ENCODE measurements at places on chromosomes 2 and 18. TPM values are rescaled to one million over a fixed set of nuclear protein-coding genes. Genes with fewer than 3 reads are reported as not detected.

The KCNJ13 gene
- not detected for total RNA-seq

The PROKR1 gene
- total RNA-seq = not detected

The PKDCC gene
- total RNA-seq = 114 TPM

DNA sequence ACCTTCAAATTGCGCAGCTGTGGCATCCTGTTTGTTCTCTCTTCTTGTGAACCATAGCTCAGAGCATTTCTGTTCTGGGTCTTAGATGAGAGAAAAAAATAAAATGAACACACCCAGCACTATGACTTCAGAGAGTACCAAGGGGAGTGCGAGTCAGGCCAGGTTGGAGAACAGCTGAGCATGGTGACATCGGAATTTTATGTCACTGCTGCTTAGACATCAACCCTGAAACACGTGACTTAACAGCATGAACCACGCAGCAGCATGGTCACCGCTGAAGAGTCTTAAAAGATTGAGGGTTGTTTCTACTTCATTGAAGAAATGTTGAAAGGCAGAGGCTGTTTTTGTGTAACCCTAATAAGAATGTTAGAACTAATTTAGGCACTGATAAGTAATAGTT, 288.8 kb upstream of the SOX11 start:
- no peak for DNase-seq

GRCh38 chr18:76673281-76674185, 148.8 kb upstream of the ZNF236 start:
- DNase-seq = no peak

DNA sequence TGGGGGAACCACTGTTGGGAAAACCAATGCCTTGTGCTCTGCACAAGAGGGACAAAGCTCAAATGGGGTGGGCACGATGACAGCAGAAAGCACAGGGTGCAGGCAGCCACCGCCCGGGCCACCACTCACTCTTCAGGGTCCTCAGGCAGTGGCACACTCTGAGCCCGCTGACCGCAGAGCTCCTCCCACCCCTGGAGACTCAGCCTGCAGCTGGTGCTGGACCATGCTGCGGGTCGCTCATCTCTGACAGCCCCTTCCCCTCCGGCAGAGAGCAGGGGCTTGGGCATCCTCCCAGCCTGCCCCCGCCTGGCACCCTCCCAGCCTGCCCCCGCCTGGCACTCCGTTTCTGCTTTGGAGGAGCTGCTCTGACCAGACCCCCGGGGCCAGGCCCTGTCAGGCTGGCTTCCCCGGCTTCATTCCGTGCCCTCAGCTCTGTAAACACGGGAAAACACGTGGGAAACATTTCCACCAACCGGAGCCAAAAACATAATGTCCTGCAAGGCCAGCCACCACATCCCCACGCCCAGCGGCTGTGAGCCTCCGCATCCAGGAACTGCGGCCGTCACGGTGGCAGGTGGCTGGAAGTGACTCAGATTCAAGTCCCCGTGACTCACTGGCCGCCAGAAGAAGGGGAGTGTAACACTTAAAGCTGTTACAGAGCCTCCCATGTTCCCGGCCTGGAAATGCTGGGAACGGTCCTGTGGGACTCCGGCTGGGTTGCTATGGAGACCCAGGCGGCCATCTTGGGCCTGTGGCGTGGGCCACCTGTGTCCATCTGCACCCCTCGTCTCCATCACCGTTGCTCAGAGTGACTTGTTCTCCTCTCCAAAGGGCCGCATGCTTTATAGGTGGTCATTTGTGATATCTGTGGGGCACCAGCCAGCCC, 6.8 kb upstream of the SNED1 start:
- DNase-seq = peak; percentile 92

Measured in Right ventricle myocardium inferior (tissue), 1 donor.